Ureter (tissue), 1 donor: ENCODE measurements at places on chromosomes 4 and X. TPM values are rescaled to one million over a fixed set of nuclear protein-coding genes. Genes with fewer than 3 reads are reported as not detected.

Gene PRSS12
- total RNA-seq, result 2.4 TPM

Gene GAGE12G
- not detected for total RNA-seq

Gene ASB9
- total RNA-seq, result 2.0 TPM

Gene SSX2B
- total RNA-seq, result not detected

Gene IL2
- total RNA-seq, result 0.99 TPM

Gene SSX3
- total RNA-seq, result not detected

Gene PROM1
- 37.0 TPM for total RNA-seq

Gene KIF4A
- total RNA-seq, result 1.0 TPM

Gene NEUROG2
- total RNA-seq, result not detected

Gene IRS4
- total RNA-seq, result 0.96 TPM

Gene F8A2
- total RNA-seq, result not detected

- no peak for DNase-seq
Observed at GRCh38 chr4:7014815-7015214, 28.4 kb upstream of the TADA2B start.

DNA sequence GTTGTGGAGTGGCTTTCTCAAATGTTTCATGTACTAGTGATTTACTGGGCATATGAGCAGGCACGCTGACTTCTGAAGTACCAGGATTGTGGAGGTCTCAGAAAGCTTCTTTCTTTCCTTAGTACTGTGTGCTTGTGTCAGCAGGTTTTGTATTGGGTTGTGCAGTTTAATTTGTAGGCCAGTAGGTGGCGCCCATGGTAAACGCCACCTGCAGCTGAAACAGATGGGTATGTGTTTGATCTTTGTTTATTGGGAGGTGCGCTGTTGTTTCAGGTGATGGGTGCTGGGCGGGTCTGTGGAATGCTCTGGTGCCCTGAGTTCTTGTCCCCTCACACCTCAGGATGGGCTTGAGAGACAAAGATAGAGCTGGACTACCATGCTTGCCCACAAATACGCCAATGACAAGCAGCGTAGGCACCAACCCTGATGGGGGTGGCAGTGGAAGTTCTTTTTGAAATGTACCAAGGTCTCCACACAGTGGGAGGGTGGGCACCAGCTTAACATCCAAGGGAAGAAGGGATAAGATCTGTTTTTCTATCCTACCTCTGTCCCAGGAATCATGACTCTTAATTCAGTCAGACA is 141.5 kb downstream of the RPS6KA6 start:
- no peak for DNase-seq

- DNase-seq, result no peak
Observed at GRCh38 chr4:6207602-6208001, 7.3 kb upstream of the JAKMIP1 start.

DNA sequence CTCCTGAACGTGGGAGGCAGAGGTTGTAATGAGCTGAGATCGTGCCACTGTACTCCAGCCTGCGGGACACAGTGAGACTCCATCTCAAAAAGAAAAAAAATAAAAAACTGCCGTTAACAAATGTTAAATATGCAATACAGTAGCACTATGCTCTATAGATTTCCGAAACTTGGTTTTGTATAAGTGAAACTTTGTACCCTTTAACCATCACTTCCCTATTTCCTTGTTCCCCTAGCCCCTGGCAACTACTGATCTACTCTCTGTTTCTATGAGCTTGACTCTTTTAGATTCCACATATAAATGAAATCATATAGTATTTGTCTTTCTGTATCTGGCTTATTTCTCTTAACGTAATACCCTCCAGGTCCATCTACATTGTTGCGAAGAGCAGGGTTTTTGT is 74.1 kb downstream of the TAB3 start:
- DNase-seq, result no peak

GRCh38 chr4:107183155-107183774 is 147.2 kb upstream of the DKK2 start:
- DNase-seq, result no peak

GRCh38 chrX:127726227-127726626 is 326.0 kb downstream of the ACTRT1 start:
- DNase-seq, result no peak

GRCh38 chr4:24395937-24396336 is 188.4 kb downstream of the DHX15 start:
- no peak for DNase-seq

GRCh38 chrX:38811515-38812243 is 10.4 kb downstream of the MID1IP1 start:
- no peak for DNase-seq

DNA sequence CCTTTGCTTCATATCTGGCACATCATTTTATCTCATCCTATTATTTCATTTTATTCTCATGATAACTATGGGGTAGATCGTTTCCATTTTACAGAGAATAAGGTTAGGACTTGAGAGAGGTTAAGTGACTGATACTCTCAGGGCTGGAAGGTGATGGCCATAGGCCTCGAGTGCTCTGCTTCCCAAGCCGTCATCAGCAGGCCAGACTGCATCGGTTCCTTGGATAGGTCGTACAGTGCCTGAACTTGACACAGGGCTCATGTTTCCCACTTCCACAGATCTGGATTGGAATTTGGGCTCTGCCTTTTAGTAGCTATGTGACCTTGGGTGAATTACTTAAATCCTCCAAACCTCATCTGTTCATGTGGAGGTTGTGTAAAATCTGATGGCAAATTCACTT is 81.4 kb downstream of the TMEM131L start:
- DNase-seq, result no peak

- DNase-seq, result no peak
Observed at GRCh38 chrX:95441836-95442235, 1242.8 kb upstream of the DIAPH2 start.

DNA sequence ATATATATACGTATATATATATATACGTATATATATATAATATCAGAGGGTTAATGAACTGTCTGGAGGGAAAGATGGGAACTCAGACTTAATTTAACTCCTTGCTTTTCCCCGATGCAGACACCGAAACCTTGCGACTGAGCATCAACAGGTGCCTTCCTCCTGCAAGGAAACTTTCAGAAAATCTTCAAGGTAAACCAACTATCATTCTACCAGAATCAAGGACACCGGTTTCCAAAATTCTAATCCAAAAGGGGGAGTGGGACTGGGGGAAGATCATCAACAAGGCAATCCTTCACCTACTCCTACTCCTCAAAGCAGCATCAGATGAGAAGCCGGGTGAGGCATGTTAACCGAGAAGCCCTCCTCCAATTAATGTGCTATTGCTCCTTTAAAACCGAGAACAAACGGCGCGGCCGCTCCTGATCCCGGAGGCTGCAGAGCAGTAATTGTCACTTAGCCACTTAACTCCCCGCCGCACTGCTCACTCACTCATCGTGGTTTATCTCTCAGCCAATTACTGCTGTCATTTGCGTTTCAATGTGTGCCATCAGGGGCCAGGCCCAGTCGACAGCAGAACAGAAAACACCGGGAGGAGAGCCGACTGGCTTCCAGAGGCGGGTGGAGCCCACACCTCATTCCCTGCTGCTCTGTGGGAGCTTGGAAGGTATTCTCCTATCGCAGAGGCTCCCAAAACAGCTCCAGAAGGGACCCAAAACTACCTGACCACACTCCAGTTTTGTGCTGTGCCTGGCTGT is 61.7 kb downstream of the MAML3 start:
- DNase-seq, result no peak

GRCh38 chr4:86544310-86544966 is 49.7 kb upstream of the PTPN13 start:
- no peak for DNase-seq

DNA sequence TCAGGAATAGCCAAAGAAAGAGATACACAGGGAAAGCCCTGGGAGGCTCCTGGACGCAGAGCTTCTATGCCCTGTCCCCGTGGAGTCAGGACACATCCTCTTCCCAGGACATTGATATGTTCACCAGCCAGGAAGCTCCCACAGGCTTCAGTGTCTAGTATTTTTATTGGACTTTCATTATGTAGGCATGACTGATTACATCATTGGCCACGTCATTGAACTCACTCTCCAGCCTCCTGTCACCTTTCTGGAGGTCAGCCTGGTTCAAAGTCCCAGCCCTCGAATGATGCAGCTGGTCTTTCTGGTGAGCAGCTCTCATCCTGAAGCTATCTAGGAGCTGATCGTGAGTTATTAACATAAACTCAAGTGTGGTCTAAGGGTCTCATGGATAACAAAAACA is 104.1 kb downstream of the CPEB2 start:
- no peak for DNase-seq

- no peak for DNase-seq
Observed at GRCh38 chrX:66130469-66130868, 33.6 kb upstream of the HEPH start.

DNA sequence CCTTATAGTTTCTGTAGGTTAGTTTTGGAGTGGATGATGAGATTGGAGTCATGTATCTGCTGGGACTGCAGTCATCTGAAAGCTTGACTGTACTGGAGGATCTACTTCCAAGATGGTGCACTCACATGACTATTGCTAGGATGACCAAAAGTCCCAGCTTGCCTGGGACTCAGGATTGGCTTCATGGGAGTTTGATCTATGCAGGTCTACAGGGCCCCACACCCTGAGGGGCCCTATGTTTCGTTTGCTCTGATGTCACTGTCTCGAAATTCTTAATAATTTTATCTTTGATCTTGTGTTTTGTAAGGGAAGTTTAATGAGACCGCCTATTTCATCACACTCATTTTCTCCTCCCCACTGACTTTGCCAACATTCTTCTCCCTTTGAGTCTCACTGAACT is at the start of gene SMIM9:
SMIM9 (minus strand) TSS at position 101 of the 400 bp plus-strand sequence. CDS start 3,806 bp downstream, outside the sequence.
- no peak for DNase-seq

GRCh38 chr4:101136373-101137370 is 210.7 kb downstream of the PPP3CA start:
- DNase-seq, result no peak

GRCh38 chr4:139907001-139907809 is 241.6 kb downstream of the MGST2 start:
- DNase-seq, result no peak

- DNase-seq, result no peak
Observed at GRCh38 chr4:3732076-3733028, 33.8 kb upstream of the ADRA2C start.

GRCh38 chr4:123966990-123967769 is 570.6 kb downstream of the SPRY1 start:
- no peak for DNase-seq

DNA sequence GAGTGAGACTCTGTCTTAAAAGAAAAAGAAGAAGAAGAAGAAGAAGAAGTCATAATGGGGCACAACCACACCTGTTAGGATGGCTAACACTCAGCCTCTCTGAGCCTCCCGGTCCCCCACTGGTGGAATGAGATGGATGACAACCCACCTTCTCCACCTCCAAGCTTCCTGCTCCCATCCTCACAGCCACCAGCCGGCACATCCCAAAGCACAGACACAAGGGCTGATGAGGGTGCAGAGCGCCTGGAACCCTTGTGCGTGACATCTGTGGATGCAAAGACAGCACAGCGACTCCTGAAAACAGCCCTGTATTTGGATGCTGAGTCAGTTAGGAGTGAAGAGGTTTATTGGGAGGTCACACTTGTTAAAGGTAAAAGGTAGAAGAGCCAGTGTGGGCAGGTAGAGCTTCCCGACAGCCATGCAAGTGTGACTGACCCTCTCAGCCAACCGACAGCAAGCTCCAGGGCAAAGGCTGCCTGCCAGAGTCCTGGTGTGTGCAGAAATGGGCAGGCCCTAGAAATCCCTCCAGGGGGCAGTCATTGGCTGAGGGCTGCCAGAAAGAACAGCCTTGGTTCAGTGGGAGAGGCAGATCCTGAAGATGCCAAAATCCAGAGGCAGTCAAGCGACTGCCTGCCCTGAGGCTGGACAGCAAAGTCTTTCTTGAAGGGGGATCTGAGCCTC is 26.6 kb upstream of the MAN2B2 start:
- DNase-seq, result no peak

GRCh38 chr4:109005523-109005922 is 242.7 kb upstream of the ETNPPL start:
- DNase-seq, result no peak

GRCh38 chrX:71053217-71053621 is 14.9 kb downstream of the SNX12 start:
- DNase-seq, result no peak

- DNase-seq, result peak; percentile 62
Observed at GRCh38 chr4:24583451-24584210, 723 bp downstream of the DHX15 start.

DNA sequence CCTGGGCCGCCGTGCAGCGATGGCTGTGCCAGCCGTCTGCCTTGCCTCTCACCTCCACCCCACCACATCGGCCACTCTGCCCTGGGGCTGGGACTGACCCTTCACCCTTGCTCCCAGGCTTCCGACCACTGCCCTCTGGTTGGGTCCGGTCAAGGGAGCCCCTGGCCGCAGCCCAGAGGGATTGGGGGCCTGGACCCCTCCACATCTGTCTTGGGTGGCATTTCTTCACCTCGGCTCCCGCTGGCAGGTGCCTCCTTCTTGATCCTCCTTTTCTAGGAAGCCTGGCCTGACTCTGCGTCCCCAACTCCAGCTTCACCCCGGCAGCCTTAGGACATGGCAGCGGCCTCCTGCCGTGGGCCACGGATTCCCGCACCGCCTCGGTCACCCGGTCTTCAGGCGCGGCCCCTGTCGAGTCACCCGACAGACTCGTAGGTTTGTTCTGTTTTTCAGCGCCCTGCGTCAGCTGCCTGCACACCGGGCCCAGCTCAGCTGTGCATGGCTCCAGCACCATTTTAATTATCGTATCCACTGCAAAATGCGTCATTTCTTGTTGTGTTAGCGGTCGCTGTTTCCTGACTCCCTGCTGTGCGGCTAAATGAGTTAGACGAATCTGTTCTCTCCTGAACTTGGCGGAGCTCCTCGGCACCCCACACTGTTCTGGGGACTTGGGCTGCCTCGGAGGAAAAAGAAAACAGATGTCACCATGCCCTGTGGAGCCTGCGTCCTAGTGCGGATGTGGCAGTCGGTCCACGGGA is 124.0 kb downstream of the FAM53A start:
- DNase-seq, result no peak

DNA sequence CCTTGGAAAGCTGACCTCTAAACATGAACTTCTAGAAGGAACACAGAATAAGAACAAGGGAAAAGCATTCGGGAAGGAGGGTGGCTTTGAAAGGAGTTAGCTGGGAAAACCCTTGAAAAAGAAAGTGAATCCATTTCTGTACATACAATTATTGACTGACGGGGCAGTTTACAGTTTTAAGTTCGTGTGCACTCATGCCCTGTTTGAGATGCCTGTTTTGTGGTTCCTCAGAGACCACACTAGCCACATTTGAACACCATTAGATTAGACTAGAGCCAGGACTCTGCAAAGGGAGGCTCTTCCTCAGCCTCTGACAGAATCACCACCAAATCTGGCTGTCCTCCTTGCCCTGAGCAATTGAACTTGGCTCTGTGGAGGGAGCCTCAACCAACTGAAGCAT is 158.3 kb downstream of the PALLD start:
- no peak for DNase-seq

- no peak for DNase-seq
Observed at GRCh38 chr4:133152330-133152821, 3.3 kb downstream of the PCDH10 start.

DNA sequence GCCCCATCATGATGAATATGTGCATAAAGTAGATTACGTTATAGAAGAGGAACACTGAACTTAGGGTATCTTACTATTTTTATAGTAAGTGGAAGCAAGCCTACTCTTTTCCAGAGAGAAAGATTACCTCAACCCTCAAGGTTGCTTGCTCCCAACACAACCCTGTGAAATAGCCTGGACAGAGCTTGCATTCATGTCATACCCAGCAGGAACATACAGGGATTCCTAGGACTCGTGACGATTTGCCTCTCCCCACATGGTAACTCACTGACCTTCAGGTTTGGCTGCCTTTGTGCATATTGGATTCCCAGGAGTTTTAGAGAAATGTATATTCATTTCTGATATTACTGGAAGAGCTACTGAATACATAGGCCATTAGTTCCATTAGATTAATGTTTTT is 80.5 kb downstream of the BLTP1 start:
- no peak for DNase-seq

- no peak for DNase-seq
Observed at GRCh38 chr4:20370274-20370673, 118.6 kb downstream of the SLIT2 start.

GRCh38 chrX:123835661-123836371 is 24.0 kb upstream of the XIAP start:
- DNase-seq, result no peak
